ENCODE measurements at places on chromosomes 1 and 21. TPM values are rescaled to one million over a fixed set of nuclear protein-coding genes. Genes with fewer than 3 reads are reported as not detected.
A peak's percentile ranks its signal among the peaks of the same experiment; 100 is the strongest.

The CTSS gene
- 39.2 TPM for total RNA-seq

The TSPAN1 gene
- not detected for total RNA-seq

The PLA2G4A gene
- 5.6 TPM for total RNA-seq

The IVL gene
- total RNA-seq, result not detected

The GPR25 gene
- total RNA-seq, result not detected

The MYBPHL gene
- total RNA-seq, result not detected

The KDF1 gene
- not detected for total RNA-seq

The IQGAP3 gene
- total RNA-seq, result 35.5 TPM

The CYP4A11 gene
- total RNA-seq, result not detected

The NPPA gene
- total RNA-seq, result not detected

DNA sequence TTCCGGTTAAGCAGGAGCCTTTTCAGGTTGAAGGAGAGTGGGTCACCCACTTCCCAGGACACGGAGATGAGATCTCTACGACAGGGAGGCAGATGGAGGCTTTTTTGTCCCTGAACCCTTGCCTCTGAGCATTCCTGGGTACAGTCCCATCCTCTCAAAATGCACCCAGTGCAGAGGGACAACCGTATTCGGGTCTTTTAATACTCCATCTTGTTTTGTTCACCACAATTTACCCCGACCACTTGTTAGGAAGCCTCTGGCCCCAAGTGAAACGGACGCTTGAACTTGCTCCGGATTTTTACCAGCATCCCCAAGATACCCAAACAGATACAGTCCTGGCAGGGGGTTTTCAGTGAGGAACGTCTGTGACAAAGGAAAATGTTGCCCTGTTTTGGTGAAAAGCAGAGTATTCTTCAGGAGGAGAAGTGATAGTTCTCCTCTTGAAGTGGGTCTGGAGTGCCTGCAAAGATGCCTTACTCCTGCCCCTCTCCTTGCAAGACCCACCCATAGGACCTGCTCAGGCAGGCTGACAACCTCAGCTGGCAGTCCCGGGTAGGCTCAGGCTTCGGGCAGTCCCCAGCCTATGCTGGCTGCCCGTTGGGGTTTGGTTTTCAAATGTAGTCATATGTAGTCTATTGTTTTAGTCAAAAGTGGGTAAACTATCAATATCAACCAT, 669 bp upstream of the ARL8A start:
- DNase-seq, result no peak

DNA sequence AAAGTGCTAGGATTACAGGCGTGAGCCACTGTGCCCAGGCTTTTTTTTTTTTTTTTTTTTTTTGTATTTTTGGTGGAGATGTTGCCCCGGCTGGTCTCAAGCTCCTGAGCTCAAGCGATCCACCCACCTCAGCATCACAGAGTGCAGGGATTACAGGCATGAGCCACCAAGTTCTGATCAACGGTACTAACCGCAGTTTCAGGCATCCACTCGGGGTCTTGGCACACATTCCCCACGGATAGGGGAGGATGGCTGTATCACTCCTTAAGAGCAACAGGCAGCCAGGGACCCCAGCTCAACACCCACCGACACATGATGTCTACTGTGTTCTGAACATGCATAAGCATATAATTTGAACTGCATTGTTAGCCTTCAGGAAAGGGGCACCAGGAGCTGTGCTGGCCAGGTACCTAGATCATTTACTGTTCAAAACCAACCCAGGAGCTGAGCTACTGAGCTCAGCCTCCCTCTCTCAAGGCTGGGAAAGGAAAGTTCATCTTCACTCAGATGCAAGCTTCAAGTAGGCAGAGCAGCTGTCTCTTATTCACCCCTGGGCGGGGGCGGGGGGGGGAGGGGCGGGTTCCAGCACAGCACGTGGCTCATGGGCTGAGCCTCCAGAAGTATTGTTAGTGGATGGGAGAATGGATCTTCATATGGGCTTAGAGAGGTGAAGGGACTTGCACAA, 24.7 kb downstream of the CAPZB start:
- DNase-seq, result no peak

GRCh38 chr1:177487481-177487880, 316.7 kb downstream of the BRINP2 start:
- no peak for DNase-seq

DNA sequence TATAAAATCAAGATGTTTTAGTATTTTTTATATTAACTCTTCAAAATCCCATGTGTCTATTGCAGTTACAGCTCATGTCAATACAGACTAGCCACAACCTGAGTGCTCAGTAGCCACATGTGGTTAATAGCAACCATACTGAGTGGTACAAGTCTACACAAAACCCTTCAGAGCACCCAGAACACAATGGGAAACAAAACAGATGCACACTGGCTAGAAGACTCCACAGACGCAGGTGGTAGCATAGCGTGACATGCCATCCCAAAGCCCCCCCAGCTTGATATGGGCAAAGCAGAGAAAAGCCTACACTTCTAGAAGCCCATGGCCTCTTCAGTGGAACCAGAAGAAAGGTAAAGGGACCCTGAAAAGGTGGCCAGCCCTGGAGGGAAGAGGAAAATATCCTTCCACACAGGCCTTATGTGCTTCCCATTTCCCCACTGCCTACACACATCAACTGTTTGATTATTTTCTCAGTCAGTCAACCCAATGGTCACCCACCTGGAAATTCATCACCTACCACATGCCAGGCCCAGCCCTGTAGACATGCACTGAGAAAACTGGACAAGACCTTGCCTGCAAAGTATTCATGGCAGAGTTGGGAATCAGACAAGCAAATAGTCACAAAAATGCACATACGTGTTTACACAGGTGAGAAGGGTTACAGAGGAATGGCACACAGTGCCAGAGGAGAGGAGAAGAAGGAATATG, 175.0 kb downstream of the VAV3 start:
- DNase-seq, result no peak

DNA sequence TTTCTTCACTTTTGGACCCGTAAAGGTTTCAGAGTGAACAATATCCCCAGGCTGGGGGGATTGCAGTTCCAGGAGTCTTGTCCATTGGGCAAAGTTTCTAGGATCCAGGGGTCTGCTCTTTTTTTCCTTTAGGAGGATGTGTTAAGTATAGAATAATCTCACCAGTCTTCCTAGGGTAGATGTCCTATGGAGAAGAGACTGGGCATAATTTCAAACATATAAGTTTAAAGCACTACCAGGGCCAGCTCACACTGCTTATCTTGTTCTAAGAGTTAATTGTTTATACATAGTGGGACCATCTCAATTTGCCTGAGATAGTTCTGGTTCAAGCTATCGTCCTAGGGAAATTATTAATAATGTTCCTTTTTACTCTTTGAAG, 1.2 kb downstream of the CHI3L2 start:
- no peak for DNase-seq

GRCh38 chr1:38296047-38296446, 249.5 kb upstream of the POU3F1 start:
- DNase-seq, result no peak

GRCh38 chr1:103583887-103584286, 12.5 kb downstream of the AMY2B start:
- no peak for DNase-seq

- peak; percentile 28 for DNase-seq
Measured at GRCh38 chr1:186618401-186619170, 61.6 kb downstream of the PTGS2 start.

DNA sequence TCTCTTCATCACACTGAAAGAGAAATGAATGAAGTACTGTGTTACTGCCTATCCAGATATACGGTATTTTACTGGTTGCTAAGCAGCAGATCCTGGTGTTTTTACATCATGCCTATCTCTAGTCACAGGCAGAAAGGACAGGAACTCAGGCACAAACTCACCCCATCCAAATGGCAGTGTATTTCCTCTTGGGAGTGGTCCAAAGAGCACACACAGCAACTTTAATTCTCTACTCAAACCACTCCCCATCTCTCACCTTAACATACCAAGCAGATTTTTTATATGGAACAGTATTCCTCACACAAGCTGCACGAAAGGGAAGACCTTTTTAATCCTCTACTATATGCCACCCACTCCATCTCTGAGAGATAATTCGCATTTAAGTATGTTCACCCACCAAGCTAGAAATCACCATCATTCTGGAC, 27.3 kb downstream of the EIF4G3 start:
- peak; percentile 69 for DNase-seq

GRCh38 chr1:14881775-14882672, 271.5 kb upstream of the TMEM51 start:
- DNase-seq, result no peak

GRCh38 chr1:161364332-161364731, 3.3 kb downstream of the CFAP126 start:
- no peak for DNase-seq

- no peak for DNase-seq
Measured at GRCh38 chr1:175901076-175901836, 157.9 kb upstream of the TNR start.

- DNase-seq, result no peak
Measured at GRCh38 chr1:151892190-151892589, 17.1 kb downstream of the THEM4 start.

DNA sequence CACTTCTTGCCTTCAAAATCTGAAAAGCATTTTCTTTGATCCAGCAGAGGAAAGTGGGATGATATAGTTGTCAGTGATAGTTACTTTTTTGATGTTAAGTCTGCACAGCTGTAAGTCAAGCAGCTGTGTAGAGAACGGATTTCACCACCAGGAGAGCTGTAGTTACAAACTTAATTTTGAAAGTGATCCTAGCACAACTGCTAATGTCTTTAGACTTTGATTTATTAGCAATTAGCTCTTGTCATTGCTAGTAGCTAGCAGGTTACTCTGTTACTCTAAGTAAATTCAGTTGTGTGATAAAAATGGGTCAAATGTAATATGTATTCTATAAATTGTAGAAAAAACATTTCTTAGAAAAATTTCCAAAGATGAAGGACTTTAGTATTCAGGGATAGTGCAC, 46.0 kb downstream of the ALG6 start:
- no peak for DNase-seq

- DNase-seq, result peak; percentile 63
Measured at GRCh38 chr1:209409780-209410179, 173.7 kb upstream of the CAMK1G start.

GRCh38 chr1:52636721-52637695, 4.0 kb downstream of the SHISAL2A start:
- peak; percentile 4 for DNase-seq

DNA sequence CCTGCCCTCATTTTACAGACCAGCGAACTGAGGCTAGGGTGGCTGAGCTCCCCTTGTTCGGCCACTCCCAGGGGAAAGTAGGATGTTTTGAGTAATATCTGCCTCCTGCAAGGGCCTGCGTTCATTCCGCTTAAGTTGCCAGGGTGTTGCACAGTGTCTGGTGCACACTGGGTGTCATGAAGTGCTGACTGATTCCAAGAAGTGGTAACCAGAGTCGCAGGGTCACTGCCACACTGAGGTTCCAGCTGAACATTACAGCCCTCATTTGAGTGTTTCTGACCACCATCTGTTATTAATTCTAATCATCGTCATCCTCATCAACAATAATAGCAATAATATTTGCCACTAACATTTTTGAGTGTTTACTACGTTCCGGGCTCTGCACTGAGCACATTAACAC, 250.6 kb downstream of the KAZN start:
- no peak for DNase-seq

- no peak for DNase-seq
Measured at GRCh38 chr1:21828075-21828474, 16.0 kb downstream of the LDLRAD2 start.

- DNase-seq, result no peak
Measured at GRCh38 chr1:14498839-14499238, 99.6 kb upstream of the KAZN start.

DNA sequence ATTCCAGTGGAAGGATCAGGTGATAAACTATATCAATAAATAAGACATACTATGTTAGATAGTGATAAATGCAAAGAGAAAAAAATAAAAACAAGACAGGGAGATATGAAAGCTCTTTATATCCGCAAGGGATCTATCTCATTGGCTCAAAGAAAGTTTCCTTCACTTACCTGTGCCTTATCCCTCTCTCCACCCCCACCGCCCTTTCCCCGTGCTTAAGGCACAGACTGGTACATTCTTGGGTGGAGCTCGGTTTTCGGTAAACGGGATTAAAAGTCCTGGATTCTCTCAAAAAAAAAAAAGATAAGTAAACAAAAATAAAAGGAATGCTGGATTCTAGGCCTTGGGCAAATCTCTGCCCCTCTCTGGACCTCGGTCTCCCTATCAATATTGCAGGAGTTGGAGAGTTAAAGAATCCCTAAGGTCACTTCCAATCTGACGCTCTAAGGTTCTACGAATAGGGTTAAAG, 593 bp upstream of the DNAJC16 start:
- DNase-seq, result no peak

GRCh38 chr1:224882264-224882663, 47.2 kb upstream of the DNAH14 start:
- no peak for DNase-seq

GRCh38 chr1:77065693-77066342, 153.4 kb downstream of the PIGK start:
- DNase-seq, result no peak

DNA sequence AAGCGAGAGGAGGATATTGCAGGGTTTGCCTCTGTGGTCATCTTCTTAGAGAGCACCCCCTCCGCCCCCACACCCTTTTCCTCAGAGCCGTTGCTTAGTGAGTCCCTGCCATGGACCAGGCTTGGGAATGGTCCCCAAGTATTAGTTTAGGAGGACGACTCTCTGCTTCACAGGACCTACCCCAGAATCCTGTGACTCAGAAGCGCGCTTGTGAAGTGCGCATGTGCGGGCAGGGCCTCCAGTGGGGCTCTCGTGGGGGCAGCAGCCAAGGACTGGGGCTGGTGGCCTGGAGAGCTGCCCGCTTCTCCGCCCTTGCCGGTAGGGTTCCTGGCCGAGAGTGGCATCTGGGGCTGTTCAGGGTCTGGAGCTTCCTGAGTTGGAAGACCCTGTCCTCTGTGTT, 37.3 kb upstream of the HMGN1 start:
- peak; percentile 64 for DNase-seq

GRCh38 chr1:42784946-42785693, at the start of gene TMEM269:
Gene TMEM269 (plus strand): TSS chr1:42784991. CDS start chr1:42789894, 4,903 bp downstream.
- no peak for DNase-seq

GRCh38 chr1:34779526-34779925, 1.5 kb upstream of the GJB3 start:
- no peak for DNase-seq

- DNase-seq, result peak; percentile 96
Measured at GRCh38 chr1:2212532-2213491, 15.3 kb upstream of the SKI start.

DNA sequence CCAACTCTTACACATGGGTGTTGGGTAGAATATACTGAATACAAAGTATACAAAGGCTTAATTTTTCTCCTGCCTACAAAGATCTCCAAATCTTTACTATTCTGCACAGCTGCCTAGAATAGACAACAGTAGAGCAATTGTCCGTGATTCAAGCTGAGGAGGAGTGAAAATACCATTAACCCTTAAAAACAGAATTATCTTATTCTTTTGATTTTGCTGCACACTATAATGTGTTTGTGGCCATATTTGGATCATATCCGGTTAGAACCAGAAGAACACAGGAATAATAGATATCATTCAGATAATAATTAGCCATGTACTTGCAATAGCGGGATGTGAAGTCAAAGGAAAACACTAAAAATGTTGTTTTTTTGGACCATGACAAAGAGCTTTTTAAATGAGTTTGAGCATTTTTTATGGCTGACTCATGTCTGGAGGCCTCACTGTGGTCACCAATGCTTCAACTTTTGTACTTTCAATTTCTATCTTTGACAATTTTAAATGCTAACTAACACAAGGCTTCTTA, 197.6 kb upstream of the FOXD3 start:
- DNase-seq, result peak; percentile 91

- DNase-seq, result no peak
Measured at GRCh38 chr1:38272515-38272914, 225.9 kb upstream of the POU3F1 start.
